ENCODE measurements at places on chromosomes 7 and 10.
A peak's percentile ranks its signal among the peaks of the same experiment; 100 is the strongest.

DNA sequence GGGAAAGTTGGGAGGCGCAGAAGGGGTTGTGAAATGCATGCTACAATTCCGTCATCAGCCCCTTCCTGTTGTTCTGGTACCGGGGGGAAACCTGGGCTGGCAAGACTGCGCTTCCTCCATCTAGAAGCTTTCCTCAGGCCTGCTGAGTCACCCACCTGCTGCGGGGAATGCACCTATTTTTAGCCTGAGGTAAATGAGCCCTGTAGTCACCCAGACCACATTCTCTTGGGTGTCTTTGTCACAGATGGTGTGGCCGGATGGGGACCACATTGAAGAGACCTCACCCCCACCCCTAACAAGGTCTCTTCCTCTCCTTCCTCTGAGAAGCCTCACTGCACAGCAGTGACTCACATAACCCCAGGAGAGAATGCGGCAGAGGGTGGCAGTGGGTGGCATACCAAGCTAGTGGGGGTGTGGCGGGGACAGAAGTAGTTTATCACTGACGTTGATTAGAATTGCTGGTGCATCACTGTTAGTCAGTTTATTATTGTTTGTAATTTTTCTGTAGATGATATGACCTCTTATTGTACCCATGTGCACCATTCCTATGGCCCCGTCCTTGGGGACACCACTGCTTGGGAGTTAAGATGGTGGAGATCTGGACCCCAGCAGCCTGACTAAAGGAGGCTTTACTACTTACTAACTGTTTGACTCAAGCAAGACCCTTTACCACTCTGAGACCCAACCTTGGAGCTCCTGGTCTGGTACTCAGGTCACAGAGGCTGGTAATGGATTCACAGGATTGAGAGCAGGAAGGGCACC, 83.0 kb upstream of the DUSP5 start:
- peak; percentile 85 for DNase-seq

DNA sequence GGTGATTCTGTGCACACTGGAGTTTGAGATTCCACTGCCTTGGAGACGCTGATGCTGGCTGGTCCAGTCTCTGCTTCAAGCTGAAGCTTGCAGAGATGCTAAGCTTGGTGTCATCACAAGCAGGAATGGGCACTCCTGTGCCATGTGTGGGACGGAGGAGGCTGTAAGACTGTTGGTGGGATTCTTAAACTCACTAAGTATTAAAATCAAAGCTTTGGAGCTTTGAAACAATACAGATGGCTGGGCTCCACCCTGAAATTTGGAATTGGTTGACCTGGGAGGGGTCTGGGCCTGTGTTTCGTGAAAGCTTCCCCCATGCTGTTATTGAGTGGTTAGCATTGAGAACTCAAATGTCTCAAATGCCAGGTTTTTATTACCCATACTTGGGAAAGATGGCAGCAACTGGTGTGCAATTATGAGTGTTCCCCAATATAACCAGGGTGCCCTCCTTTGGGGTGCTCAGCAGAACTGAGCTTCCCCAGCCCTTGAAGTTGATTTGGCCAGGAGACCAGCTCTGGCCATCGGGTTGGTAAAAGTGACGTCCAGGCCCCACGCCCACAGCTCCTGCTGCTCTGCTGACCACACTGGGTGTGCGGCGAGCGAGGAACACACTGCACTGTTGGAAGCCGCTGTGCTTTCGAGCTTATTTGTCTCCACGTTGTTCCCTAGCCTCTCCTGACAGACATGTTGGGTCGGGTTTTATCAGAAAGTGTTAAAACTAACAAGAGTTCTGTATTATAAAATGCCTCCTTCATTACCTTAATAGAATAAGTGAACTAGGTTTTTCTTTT, 377.7 kb downstream of the GLRX3 start:
- no peak for DNase-seq

DNA sequence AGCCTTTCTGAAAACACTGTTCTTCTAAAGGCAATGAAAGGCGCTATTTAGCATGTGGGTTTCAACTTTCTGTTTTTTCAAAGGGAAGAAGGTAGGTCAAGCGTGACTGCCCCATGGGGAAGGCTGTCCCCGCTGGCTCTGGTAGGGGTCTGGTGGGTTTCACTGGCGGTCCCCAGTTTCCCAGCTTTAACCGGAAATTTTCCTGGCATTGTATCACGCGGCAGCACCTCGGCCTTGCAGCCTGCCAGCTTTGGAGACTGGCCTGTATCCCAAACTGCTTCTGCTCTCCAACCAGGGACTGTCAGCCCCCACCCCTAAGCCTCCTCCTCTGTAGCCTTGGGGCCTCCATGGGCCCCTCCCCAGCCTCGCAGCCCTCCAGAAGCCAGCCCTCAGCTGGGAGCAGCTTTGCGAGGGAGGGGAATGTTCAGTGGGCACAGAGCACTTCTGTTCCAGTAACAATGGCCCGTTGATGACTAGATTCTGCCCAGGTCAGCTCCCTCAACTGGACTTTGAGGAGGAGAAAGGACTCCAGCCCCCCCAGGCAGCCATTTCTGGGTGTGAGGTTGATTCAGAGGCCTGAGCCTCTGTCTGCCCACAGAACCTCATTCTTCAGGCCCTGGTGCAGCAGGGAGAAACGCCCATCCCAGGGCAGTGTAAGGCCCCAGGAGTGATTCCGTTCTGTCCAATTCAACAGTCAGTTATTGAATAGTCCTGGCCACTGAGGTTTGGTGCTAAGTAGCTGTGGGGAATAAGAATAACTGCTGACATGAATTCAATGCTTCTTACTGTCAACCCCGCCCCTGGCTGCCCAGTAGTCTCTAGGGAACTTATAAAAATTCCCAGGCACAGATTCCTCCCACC, 17.1 kb downstream of the CHST3 start:
- no peak for DNase-seq

DNA sequence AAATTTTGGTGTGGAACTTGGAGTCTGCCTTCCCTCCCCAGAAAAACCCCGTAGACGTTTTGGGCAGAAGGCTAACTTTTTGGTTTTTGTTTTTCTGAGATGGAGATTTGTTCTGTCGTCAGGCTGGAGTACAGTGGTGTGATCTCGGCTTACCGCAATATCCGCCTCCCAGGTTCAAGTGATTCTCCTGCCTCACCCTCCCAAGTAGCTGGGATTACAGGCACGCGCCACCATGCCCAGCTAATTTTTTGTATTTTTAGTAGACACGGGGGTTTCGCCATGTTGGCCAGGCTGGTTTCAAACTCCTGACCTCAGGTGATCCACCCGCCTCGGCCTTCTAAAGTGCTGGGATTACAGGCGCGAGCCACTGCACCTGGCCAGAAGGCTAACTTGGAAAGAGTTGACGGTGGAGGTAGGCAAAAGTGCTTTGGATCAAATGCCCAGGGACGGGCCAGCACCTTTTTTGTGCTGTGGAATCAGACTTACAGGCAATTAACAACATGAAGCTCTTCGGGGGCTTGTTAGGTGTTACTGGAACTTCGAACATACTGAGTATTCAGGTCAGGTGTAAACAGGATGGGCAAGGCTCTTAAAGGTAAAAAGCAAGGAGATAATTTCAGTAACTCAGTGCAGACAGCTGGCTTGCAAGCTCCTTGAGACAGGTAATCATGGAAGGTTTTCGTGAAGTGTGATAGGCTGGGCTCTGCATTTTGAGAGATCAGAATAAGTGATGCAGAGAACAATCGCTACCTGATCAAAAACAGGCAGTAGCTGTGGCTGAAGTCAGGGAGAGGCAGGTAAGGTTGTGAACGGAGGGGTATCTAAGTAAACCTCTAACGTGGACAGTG, 1.8 kb downstream of the PPP1R35 start:
- DNase-seq = peak; percentile 35

DNA sequence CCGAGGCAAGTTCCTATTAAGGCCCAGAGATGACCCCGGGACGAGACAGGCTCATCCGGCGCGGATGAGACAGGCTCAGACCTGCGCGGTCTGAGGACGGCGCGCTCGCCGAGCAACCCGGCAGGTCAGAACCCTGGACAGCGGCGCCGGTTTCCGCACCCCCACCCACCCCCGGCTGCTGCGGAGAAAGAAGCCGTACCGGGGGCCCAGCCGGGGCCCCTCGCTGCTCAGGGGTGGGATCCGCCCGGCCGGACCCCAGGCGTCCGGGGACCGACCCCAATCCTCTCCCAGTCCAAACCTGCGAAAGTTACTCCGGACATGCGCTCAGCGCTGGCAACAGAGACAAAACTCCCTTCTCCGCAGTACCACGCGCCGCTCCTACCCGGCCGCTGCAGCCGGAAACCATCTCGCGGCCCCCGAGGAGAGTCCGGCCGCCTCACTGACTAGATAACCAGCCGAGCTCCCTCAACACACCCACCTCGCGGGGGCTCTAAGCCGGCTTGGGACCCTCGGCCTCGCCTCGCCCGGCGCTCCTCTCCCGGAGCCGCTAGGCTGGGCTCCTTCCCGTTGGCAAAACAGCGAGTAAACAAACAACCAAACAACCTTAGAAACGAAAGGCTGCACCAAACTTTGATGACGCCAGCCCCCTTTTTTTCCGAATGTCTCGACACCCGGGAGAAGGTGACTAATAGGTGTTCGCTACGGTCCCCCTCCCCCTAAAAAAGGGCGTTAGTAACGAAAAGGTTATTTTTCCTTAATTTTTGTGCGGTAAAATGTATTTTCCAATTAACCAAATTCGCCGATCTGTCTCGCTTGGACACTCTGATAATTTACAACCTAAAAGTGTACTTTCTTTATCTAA, 2.3 kb upstream of the DRGX start:
- no peak for DNase-seq

DNA sequence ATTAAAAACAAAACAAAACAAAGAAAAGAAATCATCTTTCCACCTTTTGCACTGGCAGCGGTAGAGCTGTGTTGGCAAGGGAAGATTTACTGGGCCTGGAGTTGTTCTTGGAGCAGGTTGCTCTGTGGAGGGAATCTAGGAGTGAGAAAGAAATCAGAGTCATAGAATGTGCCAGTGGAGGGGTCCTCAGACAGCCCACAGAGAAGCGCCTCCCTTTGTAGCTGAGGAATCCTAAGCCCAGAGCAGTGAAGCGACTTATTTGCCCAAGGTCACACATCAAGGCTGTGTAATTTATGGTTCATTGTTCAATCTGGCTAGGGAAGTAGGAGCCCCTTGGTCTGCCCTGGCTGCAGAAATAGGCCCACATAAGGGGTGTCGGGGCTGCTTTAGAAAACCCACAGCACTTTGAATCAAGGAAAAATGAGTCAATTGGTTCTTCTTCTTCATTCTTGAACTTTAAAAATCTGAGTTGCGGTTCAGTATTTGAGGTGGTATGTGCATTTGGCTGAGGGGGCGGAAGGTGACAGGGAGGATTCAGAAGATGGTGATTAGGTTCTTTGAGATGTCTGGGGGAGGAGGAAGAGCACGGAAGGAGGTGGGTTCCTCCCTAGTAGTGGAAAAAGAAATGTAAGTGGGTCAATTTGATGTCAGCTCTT, 253.7 kb downstream of the PTEN start:
- no peak for DNase-seq

DNA sequence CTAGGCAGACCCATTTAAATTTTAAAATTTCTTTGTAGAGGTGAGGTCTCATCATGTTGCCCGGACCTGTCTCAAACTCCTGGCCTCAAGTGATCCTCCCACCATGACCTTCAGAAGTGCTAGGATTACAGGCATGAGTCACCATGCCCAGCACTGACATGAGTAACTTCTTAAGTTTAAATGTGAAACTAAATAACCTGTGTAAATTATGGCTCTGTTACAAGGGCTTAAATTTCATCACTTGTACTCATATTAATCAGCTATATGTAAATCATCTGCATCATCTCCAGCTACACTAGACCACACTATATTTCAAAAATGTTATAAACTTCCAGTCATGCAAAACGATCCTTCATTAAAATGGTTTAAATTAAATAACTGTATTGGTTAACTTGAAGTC, 56.1 kb downstream of the ATAD1 start:
- no peak for DNase-seq

DNA sequence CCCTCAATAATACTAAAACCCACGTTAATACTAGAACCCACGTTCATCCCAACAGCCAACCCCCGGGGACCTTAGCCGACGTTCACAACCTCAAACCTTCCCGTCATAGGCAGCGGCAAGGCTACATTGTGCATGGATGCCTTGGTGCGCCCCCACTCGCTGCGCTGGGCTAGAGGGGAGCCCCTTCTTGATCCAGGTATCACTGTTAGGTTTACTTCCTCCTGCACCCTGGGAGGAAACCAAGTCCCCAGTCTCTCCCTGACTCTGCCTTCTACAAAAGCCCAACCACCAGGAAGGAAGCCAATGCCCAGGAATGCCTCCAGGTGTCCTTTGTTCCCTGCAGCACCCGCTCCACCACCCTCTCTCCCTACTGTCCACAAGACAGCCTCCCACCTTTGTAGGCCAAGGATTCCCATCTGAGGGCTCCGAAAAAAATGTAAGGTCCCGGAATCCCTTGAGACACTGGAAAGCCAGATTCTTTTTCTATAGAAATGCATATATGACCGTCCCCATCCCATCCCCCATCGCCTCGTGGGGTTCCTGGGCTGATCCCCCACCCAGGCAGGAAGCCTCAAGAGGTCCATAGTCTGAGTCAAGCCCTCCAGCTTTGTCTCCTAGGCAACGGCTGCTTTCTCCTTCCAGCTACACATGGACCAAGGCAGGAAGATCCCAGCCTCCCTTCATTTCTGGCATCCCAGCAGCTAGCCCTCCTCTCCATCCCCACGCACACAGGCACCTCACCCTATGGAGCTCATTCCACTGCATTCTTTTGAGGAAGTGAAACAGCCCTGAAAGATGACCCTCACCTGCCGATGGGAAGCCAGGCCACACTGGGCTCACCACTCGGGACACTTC, 25.2 kb downstream of the CTBP2 start:
- DNase-seq = no peak

DNA sequence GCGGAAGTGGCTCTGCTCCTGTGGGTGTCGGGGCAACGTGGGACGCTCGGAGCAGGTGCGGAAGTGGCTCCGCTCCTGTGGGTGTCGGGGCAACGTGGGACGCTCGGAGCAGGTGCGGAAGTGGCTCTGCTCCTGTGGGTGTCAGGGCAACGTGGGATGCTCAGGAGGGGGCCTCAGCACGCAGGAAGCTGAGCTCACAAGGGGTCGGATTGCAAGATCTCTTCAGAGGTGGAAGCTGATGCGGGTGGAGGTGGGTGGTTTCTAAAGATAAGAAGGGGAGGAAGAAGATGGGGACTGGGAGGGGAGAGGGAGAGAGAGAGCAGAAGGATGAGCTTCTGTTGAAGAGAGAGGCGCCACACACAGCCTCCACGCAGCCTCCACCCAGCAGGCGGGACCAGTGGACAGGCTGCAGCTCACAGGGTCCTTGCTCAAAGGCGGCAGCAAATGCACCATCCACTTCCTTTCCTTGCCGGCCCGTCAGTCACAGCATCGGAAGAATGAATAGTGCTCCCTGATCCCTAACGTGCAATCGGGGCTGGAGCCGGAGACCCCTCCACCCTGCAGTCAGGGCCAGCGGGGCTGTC, 78.7 kb downstream of the PTPRN2 start:
- DNase-seq = no peak

GRCh38 chr7:79927116-79927515, 207.5 kb upstream of the GNAI1 start:
- DNase-seq = no peak

DNA sequence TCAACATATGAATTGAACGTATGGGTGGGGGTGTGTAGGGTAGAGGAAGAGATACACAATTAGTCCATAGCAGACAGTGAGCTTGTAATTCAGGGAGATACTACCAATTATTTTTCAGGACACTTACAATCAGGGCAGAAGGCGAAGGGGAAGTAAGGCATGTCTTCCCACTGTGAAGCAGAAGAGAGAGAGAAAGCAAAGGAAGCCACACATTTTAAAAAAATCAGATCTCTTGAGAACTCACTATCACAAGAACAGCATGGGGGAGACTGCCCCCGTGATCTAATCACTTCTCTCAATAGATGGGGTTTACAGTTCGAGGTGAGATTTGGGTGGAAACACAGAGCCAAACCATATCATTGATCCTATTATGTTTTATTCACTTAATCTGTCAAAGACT, 116.4 kb upstream of the RPA3 start:
- no peak for DNase-seq

Measured in NAMALWA (cell line).